ENCODE measurements at places on chromosomes 1 and 21. TPM values are rescaled to one million over a fixed set of nuclear protein-coding genes. Genes with fewer than 3 reads are reported as not detected.

UBE2U gene
- not detected for total RNA-seq

CD1E gene
- total RNA-seq, result not detected

SPATA21 gene
- total RNA-seq, result not detected

DNM3 gene
- 13.8 TPM for total RNA-seq

AGRN gene
- total RNA-seq, result 723 TPM

C1orf167 gene
- not detected for total RNA-seq
